ENCODE measurements at places on chromosomes 11 and 22.

GRCh38 chr11:28606930-28607329 lies 498.7 kb downstream of the METTL15 start:
- DNase-seq, result no peak
- no peak overlapping the region for H3K27ac ChIP-seq
- no peak overlapping the region for H3K4me3 ChIP-seq
- H3K36me3 ChIP-seq, result no peaks in the 10 kb centered on the region

- H3K4me3 ChIP-seq, result no peak overlapping the region
- no peaks in the 10 kb centered on the region for H3K36me3 ChIP-seq
- DNase-seq, result no peak
- H3K4me1 ChIP-seq, result peaks cover 13% of the 10 kb centered on the region
Observed at GRCh38 chr11:7253800-7254199, 2.1 kb downstream of the SYT9 start.

- peak overlapping the region; percentile 87 for H3K4me3 ChIP-seq
Observed at GRCh38 chr22:29074276-29074772, 1.5 kb downstream of the KREMEN1 start.

DNA sequence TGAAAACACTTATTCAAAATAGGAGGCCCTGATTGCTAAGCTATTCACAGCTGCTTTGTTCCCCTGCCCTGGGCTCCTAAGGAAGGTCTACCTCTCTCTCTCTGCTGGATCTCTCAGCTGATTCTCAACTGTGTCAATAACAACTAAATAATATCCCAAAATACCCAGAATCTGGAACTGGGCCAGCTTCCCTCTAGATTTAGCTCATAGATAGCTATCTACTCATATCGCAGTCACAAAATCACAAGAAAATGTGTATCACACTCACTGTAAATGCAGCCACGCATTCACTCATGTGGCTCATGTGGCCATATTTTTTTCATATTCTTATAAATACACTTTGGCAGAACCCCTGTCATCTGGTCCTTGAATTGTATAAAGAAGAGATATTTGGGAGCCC lies 555.1 kb downstream of the OPCML start:
- no peaks in the 10 kb centered on the region for H3K4me1 ChIP-seq
- DNase-seq, result no peak
- H3K27ac ChIP-seq, result no peak overlapping the region
- no peak overlapping the region for H3K4me3 ChIP-seq
- no peaks in the 10 kb centered on the region for H3K27me3 ChIP-seq

DNA sequence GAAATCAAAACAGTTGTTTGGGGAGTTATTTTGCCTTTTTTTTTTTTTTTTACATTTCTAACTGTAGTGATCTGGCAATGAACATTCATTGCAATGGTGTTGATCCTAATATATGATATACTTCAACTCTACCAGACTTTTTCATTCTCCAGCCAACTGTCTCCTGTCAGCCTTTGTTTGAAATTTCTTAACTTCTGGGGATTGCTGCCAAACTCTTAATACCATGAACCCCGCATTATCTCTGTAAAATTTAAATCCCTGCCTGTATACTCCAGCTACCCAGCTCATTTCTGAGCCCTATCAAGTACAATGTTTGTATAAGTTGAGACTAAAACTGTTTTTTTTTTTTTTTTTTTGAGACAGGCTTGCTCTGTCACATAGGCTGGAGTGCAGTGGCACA lies 280.7 kb downstream of the TTC28 start:
- peaks cover 5% of the 10 kb centered on the region for H3K4me1 ChIP-seq
- no peak overlapping the region for H3K27ac ChIP-seq
- no peak for DNase-seq
- H3K4me3 ChIP-seq, result no peak overlapping the region

DNA sequence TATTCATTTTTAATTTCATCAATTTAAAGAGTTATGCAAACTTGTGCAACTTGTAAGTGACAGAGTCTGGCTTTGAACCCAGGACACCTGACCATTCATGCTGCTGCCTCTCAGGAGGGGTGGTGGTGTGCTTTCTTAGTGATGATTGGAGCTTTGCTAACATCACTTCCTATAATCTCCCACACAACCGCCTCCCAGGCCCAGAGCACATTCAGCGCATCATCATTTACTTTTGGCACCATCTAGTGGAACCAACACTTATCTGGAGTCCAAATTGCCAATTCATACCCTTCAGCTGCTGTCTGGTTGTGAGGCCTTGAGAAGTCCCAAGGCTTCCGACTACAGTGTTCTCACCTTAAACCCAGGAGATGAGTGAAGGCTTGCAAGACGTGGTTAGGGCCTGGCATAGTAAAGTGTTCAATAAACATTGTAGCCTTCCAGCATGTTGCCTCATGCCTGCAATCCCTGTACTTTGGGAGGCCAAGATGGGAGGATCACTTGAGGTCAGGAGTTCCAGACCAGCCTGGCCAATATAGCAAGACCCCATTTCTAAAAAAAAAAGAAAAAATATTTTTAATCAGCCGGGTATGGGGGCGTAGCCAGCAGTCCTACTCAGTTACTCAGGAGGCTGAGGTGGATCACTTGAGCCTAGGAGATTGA lies 1.1 kb upstream of the TTLL1 start:
- no peaks in the 10 kb centered on the region for H3K36me3 ChIP-seq
- H3K4me3 ChIP-seq, result no peak overlapping the region
- DNase-seq, result peak; percentile 90
- H3K4me1 ChIP-seq, result peaks cover 15% of the 10 kb centered on the region
- no peaks in the 10 kb centered on the region for H3K27me3 ChIP-seq
- no peak overlapping the region for H3K27ac ChIP-seq

GRCh38 chr11:12865863-12866595 lies 143.1 kb upstream of the RASSF10 start:
- H3K36me3 ChIP-seq, result peaks cover 6% of the 10 kb centered on the region
- no peak overlapping the region for H3K27ac ChIP-seq
- DNase-seq, result no peak
- peaks cover 17% of the 10 kb centered on the region for H3K4me1 ChIP-seq
- H3K27me3 ChIP-seq, result no peaks in the 10 kb centered on the region

- no peaks in the 10 kb centered on the region for H3K4me1 ChIP-seq
- no peak for DNase-seq
- no peak overlapping the region for H3K27ac ChIP-seq
- no peak overlapping the region for H3K4me3 ChIP-seq
- H3K27me3 ChIP-seq, result no peaks in the 10 kb centered on the region
Observed at GRCh38 chr11:6504166-6504565, 7.1 kb downstream of the DNHD1 start.

GRCh38 chr22:23098230-23098705 lies 27.9 kb downstream of the GNAZ start:
- peak overlapping the region; percentile 47 for H3K27ac ChIP-seq
- no peaks in the 10 kb centered on the region for H3K36me3 ChIP-seq

DNA sequence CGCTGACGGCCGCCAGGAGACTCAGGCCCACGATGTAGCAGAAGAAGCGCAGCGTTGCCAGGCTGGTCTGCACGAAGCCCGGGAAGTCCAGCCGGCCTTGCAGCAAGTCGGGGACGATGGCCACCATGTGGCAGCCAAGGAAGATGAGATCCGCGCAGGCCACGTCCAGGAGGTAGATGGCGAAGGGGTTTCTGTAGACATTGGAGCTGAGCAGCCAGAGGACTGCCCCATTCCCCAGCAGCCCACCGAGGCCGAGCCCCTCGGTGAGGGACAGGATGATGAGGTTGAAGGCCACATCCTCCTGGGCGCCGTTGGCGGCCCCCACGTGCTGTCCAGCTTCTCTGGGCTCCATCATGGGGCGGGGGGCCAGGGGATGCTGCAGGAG lies 3.8 kb downstream of the MRGPRE start:
- no peaks in the 10 kb centered on the region for H3K36me3 ChIP-seq
- no peak overlapping the region for H3K4me3 ChIP-seq
- no peak for DNase-seq
- H3K4me1 ChIP-seq, result no peaks in the 10 kb centered on the region

- H3K4me3 ChIP-seq, result peak overlapping the region; percentile 64
- H3K27me3 ChIP-seq, result peaks cover 26% of the 10 kb centered on the region
- H3K4me1 ChIP-seq, result peaks cover 12% of the 10 kb centered on the region
- H3K27ac ChIP-seq, result peak overlapping the region; percentile 47
Observed at GRCh38 chr11:101582236-101582988, 1.4 kb downstream of the TRPC6 start.

DNA sequence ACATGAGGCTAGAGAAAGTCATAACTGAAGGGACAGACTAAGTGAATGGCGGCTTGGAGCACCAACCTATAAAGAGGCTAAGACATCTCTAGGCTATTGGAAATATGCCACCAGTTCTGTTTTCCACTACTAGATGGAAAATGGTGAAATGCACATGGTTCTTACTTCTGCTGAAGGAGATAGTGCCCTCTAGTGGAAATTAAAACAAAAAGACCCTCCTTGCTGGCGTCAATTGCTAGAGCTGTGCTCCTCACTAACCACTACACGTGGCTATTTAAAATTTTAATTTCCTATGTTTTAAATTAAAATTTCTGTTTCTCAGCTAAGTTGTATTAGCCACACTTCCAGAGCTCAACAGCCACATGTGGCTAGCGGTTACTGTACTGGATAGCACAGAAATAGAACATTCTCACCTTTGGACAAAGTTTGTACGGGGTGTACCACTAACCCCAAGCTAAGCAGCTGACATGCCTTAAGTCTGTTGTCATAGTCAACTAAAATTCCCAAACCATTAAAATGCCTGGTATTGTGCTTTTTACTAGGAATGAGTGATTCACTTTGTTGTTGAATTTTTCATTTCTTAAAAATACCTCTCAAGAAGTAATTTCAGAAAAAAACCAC lies 34.1 kb upstream of the CALCA start:
- no peaks in the 10 kb centered on the region for H3K27me3 ChIP-seq
- no peak overlapping the region for H3K27ac ChIP-seq
- H3K36me3 ChIP-seq, result no peaks in the 10 kb centered on the region
- H3K4me3 ChIP-seq, result no peak overlapping the region

GRCh38 chr11:132427611-132428010 lies 1057.2 kb downstream of the NTM start:
- no peak overlapping the region for H3K4me3 ChIP-seq
- DNase-seq, result peak; percentile 25
- no peak overlapping the region for H3K27ac ChIP-seq
- H3K4me1 ChIP-seq, result peaks cover 18% of the 10 kb centered on the region
- H3K27me3 ChIP-seq, result no peaks in the 10 kb centered on the region
- H3K36me3 ChIP-seq, result no peaks in the 10 kb centered on the region

GRCh38 chr22:42983470-42983869 lies 31.5 kb downstream of the PACSIN2 start:
- H3K4me1 ChIP-seq, result peaks cover 7% of the 10 kb centered on the region
- no peak overlapping the region for H3K27ac ChIP-seq
- H3K36me3 ChIP-seq, result no peaks in the 10 kb centered on the region

DNA sequence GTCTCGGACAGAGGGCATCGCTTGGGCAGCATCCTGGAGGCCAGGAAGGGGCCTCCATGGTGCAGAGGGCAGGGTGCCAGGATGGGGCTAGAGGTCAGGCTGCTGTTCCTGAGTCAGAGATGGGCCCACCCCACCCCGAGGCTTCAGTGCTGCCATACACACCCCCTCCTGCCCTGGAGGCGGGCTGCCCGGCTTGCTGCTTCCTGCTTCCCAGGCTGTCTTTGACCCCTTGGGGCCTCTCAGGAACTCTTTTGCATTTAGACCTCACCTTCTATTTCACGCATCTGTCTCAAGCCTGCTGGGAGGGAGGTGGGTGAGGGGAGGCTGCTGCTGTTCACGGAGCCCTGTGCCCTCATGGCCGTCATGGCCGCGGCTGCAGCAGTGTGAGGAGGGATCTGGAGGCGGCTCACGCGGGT lies 6.6 kb upstream of the GRAMD4 start:
- no peak for DNase-seq
- H3K27me3 ChIP-seq, result no peaks in the 10 kb centered on the region
- H3K4me3 ChIP-seq, result no peak overlapping the region
- H3K27ac ChIP-seq, result no peak overlapping the region
- H3K36me3 ChIP-seq, result no peaks in the 10 kb centered on the region
- H3K4me1 ChIP-seq, result peaks cover 32% of the 10 kb centered on the region

GRCh38 chr11:59426361-59427067 lies at the start of gene OR5A2:
Gene OR5A2, minus strand, starts transcription at chr11:59426413. Its CDS starts 3,460 bp downstream, at chr11:59422953.
- no peak for DNase-seq
- no peaks in the 10 kb centered on the region for H3K36me3 ChIP-seq
- H3K27me3 ChIP-seq, result no peaks in the 10 kb centered on the region
- H3K4me1 ChIP-seq, result no peaks in the 10 kb centered on the region
- no peak within 1 kb of the TSS for H3K4me3 ChIP-seq
- no peak within 1 kb of the TSS for H3K27ac ChIP-seq

DNA sequence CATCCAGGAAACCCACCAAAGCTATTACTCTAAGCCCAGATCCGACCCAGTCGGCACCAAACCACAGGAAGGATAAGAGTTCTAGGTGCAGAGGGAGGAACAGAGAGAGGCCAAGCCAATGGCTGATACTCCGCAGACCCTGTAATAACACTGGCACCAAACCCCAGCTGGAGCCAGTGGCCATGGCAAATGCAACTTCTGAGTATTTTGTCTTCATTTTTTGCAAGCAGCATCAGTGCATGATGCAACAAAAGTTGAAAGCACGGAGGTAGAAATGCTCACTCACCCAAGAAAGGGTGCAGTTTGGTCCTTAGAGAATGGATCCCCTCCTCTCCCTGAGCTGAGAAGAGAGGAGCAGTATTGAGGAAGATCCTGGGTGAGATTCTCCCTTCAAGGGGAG lies 2.8 kb downstream of the TMEM121B start:
- DNase-seq, result no peak
- H3K4me3 ChIP-seq, result no peak overlapping the region
- H3K27ac ChIP-seq, result no peak overlapping the region
- H3K36me3 ChIP-seq, result no peaks in the 10 kb centered on the region

DNA sequence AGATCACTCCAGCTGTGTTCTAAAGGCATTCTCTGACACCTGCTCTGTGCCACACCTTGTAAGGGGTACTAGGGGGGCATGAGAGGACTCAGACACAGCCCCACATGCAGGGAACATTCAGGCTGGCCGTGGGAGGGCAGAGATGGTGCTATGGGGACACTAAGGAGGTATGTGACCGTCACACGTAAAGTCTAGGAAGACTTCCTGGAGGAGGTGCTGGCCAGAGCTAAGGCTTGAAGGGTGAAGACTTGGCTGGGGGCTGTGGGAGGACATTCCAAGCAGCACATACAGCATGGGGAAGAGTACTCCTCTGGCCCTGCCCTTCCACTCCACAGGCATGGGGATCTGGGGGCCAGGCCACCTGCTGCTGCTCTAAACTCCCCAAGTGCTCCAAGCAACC lies 48.5 kb upstream of the TCF20 start:
- H3K36me3 ChIP-seq, result no peaks in the 10 kb centered on the region
- no peak overlapping the region for H3K27ac ChIP-seq
- peaks cover 51% of the 10 kb centered on the region for H3K27me3 ChIP-seq
- no peak for DNase-seq

- H3K27me3 ChIP-seq, result peaks cover 90% of the 10 kb centered on the region
- H3K36me3 ChIP-seq, result peaks cover 2% of the 10 kb centered on the region
- H3K4me1 ChIP-seq, result peaks cover 45% of the 10 kb centered on the region
- H3K4me3 ChIP-seq, result no peak overlapping the region
- H3K27ac ChIP-seq, result no peak overlapping the region
Observed at GRCh38 chr22:19759427-19760057, 1.0 kb upstream of the TBX1 start.

- H3K27me3 ChIP-seq, result peaks cover 5% of the 10 kb centered on the region
- H3K27ac ChIP-seq, result no peak overlapping the region
- peaks cover 4% of the 10 kb centered on the region for H3K4me1 ChIP-seq
- no peak overlapping the region for H3K4me3 ChIP-seq
Observed at GRCh38 chr22:19631899-19632667, 82.2 kb upstream of the SEPTIN5 start.

GRCh38 chr11:62120001-62120400 lies 3.8 kb upstream of the INCENP start:
- peaks cover 7% of the 10 kb centered on the region for H3K4me1 ChIP-seq
- H3K27me3 ChIP-seq, result peaks cover 2% of the 10 kb centered on the region
- DNase-seq, result no peak
- H3K27ac ChIP-seq, result no peak overlapping the region

GRCh38 chr11:119706029-119706428 lies 23.0 kb downstream of the NECTIN1 start:
- H3K4me1 ChIP-seq, result peaks cover 40% of the 10 kb centered on the region
- H3K27ac ChIP-seq, result no peak overlapping the region
- H3K36me3 ChIP-seq, result peaks cover 2% of the 10 kb centered on the region
- DNase-seq, result no peak

All from muscle of leg (tissue), 16 donors.